ENCODE measurements at places on chromosomes 6 and 20. TPM values are rescaled to one million over a fixed set of nuclear protein-coding genes. Genes with fewer than 3 reads are reported as not detected.

- DNase-seq: no peak
Observed at GRCh38 chr6:123636282-123636681, 468 bp downstream of the TRDN start.

DNA sequence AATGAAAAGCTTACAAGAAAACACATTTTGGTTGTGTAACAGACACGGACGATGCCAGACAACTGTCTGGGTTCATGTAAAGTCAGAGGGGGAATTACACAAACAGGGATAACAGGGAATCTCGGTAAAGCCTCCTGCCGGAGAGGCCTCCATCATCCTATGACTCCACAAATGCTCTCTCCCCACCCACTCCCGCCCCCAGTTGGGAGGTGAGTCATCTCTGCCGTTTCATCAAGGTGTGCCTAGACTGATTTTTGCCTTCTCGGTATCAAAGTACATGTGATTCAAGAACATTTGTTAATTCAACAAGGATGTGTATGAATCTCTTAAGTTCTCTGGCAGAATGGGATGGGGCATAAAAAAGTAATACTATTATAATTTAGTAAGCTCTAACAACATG lies 304.9 kb upstream of the PRDM1 start:
- DNase-seq: no peak

GRCh38 chr6:21230536-21230935 lies 363.0 kb upstream of the SOX4 start:
- no peak for DNase-seq

The ELOVL2 gene
- 1.6 TPM for total RNA-seq

- peak; percentile 39 for DNase-seq
Observed at GRCh38 chr6:160141001-160141726, 19.5 kb downstream of the SLC22A1 start.
